ENCODE measurements at places on chromosomes 16 and 17.

DNA sequence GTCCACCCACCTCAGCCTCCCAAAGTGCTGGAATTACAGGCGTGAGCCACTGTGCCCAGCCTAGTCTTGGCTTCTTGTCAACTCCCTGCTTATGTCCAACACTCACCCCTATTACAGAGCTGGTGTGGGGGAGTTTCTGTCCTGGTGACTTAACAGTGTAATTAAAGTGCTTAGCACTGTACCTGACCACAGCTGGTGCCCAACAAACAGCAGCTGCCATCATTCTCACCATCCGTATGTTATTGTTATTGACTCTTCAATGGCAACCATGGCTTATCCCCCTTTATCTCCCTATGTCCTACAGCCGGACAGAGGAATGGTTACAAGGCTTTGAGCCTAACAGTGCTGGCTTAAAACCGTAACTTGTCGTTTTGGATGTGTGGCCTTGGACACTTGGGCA, 17.0 kb upstream of the BRCA1 start:
- no peak for DNase-seq

DNA sequence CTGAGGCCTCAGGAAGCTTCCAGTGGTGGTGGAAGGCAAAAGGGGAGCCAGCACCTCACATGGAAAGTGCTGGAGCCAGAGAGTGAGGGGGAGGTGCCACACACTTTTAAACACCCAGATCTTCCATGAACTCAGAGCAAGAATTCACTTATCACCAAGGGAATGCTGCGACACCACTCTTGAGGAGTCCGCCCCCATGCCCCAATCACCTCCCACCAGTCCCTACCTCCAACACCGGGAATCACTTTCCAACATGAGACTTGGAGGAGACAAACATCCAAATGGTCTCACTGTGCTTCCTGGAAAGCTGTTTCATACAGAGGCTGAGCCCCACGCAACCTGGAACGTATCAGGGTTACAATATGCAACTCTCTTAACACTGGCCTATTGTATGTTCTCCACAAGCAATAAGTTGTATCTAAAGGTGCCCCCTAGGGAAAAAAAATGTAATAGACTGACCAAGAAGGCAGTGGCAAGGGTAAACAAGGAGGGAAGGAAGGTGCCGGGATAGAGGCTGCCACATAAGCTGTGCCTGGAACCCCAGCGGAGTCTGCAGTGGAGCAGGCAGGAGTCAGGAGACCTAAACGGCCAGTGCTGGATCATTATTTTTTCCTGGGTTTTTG, 106.7 kb upstream of the FOXF1 start:
- DNase-seq: no peak

DNA sequence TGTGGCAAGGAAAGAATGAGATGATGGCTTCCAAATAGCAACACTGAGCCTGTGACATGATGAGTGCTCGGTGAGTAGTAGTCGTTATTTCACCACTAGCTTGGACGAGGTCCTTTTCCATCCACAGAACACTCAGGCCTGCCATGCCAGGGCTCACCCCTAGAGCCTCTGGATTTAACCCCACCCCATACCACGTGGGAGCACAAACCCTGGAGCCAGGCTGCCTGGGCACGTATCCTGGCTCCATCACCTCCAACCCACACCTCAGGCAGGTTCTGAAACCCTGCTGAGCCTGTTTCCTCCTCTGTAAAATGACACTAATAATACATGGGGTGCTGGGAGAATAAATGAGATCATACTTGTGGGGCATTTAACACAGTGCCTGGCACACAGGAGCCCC, 192.4 kb downstream of the KATNIP start:
- no peak for DNase-seq

GRCh38 chr17:13194887-13195286, 177.1 kb upstream of the ELAC2 start:
- no peak for DNase-seq

GRCh38 chr17:75518201-75518600, 1.9 kb downstream of the TSEN54 start:
- DNase-seq: no peak

DNA sequence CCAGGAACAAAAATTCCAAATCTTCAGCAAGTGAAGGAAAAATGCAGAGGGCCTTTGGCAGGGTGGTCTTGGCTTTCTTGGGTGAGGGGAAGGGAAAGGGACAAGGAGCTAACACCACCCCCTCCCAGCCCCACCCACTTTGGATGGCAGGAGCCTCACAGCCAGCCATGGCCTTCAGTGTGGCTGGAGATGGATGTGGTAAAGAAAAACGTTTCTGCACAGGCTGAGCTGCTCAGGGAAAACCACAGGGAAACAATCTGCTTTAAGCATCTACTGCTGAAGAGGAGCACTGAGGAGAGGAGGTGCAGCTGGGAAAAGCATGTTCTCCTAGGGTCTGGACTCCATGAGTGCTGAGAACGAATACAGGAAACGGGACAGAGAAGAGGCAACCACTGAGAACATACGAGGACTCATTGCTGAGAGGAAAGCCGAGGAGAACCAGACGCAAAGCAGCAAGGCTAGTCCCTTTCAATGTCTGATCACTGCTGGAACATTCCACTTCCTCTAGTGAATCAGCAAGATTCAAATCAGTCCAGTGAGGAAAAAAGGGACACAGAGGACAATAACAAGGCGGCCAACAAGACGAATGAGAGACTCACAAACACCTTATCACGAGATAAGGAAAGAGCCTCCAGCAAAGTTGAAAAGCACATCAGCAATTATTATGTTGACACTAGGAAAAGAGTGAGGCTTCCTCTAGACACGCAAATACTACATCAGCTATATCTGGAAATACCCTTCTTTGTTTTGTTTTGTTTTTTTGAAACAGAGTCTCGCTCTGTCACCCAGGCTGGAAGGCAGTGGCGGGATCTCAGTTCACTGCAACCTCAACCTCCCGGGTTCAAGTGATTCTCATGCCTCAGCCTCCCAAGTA, 41.7 kb downstream of the ZZEF1 start:
- DNase-seq: no peak

DNA sequence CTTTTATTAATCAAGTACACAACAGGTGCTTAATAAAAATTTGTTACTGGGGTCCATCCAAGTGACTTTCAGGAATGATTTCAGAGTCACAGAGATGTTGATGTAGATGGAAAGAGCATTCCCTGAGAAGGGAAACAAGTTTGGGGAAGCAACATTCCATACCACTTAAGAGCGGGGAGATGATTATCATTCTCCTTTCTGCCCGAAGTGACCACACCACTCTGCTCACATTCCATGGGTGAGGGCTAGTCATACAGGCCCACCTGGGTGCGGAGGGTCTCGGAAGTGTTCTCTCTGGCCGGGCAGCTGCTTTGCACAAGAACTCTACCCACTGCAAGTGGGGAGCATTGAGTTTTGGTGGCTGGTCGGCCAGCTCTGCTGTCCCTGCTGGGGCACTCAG, 231.4 kb downstream of the SNX29 start:
- DNase-seq: no peak

- DNase-seq: no peak
These were observed 10.6 kb upstream of the SLC38A8 start for GRCh38 chr16:84053237-84053636.

DNA sequence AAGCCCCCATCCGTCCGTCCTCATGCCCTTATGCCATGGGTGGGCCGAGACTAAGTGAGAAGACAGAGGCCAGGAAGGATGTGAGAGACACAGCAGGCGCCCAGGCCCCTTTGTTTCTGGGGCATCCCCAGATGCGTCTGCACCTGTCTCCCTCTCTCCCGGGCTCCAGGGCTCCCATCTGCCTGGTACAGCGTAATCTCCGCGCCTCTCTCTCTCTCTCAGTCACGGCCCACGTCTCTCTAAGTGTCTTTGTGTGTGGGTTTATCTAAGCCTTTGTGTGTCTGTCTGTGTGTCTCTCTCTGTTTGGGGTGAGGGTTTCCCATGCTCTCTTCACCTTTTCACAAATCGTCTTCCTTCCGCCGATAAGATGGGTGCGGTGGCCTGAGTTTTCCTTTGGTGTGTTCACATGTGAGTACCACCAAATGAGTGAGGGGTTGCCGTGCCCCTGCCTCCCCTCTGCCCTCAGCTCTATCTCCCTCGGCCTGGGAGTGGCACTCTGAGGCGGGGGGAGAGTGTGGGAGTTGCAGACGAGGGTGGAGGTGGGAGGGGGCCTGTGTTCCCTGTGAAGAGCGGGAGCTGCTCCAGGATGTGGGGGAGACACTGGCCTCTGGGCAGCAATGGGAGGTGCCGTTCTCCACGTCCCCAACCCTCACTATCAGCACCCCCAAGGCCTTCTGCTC, 25.8 kb upstream of the ABCC3 start:
- no peak for DNase-seq

DNA sequence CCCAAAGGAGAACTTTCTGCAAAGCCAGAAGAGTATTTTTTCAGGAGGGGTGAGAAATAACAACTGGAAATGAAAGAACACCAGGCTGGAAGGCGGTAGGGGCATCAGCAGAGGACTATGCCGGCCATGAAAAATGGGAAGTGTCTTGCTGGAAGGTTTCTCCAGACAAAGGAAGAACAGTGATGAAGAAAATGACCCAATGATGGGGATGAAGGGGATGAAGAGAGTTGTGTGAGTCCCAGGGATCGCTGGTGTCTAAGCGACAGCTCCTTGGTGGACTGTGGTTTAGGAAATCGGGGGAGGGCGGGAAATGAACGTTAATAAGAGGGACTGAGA, 623 bp downstream of the TTLL6 start:
- no peak for DNase-seq

DNA sequence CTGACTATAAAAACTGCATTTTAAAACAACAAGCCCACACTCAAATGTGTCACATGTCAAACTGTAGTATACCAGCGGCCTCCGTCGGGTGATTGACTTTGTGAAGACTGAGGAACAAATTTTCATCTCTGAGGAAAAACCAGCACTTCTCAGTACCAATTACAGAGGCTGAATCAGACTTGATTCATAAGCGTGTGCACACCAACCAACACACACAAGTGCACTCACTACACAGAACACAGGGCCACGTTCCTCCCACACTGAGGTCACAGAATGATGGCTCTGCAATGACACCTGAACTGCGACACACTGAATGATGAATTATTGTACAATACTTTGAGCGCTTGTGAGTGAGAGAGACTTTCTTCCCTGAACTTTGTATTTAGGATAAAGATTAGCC, 29.6 kb downstream of the XPO6 start:
- no peak for DNase-seq

DNA sequence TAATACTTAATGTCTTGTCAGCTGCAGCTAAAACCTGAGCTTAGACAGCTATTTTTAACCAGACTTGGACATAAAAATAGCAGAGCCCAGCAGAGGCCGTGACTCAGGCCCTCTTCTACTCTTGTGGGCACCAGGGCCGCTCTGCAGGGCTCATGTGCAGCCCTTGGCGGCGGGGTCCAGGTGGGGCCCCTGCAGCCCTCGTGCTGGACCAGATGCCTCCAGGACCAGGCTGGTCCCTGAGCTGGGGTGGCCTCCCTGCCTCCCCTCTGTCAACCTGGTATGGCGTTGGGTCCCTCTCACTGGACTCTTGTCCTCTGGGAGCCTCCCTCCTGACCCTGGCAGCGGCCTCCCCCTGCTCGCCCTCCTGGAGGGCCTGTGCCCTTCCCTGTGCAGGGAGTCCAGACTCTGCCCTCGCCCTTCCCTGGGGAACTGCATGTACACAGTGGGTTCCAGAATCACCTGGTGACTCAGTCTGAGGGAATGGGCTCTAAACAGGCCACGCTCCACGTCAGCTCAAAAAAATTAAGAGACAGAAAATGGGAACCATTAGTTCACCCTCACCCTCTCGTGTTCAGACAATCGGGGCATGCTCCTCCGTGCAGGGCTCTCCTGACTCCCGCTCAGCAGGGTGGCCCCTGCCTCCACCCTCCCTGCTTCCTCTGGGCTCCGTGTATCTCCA, 9.7 kb downstream of the CDK5R1 start:
- no peak for DNase-seq

- no peak for DNase-seq
These were observed 162.2 kb upstream of the ZNF267 start for GRCh38 chr16:31711344-31711845.

- no peak for DNase-seq
These were observed 13.7 kb downstream of the KRABD2 start for GRCh38 chr17:8362651-8363332.

DNA sequence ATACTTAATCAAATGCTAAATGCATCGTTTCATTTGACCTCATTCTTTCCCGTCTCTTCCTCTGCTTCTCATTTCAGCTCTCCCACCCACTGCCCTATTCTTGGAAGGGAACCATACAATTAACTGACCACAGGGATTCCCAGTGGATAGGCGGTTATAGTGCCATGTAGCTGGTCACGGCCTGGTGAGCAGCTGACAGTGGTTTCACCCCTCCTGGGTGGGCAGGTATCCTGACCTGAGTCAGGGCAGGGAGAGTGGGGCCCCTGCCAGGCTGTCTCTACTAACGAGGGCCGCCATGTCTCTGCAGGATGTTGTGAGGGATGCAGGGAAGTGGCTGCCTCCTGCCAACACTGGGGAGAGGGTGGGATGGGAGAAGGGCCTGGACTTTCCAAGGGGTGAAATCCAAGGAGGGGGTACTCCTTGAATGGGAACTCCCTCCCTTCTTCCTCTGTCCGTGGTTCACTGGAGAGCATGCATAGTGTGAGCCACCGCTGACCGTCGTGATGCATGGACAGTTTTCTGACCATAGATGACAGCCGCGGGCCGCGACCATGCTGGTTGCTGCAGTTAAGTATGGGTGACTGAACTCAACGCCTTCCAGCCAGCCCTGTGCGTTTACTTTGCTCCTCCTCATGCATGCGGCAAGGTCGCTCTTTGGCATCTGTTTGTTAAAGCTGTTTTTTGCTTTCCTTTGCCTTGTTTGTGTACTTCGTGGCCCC, 95.9 kb downstream of the RPTOR start:
- DNase-seq: no peak

DNA sequence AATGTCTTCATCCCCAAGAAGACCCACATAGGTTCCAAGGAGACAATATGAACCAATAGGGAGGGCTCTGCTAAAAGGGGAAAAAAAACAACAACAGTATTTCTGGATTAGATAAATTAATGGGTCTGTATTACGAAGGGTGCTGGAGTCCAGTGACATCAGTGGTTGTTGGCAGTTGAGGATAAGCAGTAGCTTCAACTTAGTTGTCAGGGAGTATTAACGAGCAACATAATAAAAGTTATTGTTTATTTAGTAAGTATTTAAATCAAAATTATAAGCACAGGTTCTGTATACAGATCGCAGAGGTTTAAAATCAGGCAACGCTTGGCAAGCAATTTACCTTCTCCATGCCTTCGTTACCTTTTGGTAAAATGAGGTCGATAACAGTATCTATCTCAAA, 7.6 kb upstream of the CACNG4 start:
- no peak for DNase-seq

GRCh38 chr16:81138831-81139557, 42.8 kb upstream of the GCSH start:
- DNase-seq: no peak
